ENCODE measurements at places on chromosomes 1 and 21. TPM values are rescaled to one million over a fixed set of nuclear protein-coding genes. Genes with fewer than 3 reads are reported as not detected.

Gene NR5A2
- not detected for polyA plus RNA-seq

Gene FCGR2B
- polyA plus RNA-seq, result not detected

Gene KCTD3
- 17.1 TPM for polyA plus RNA-seq

Gene CNTN2
- polyA plus RNA-seq, result not detected

Gene KCNQ4
- 0.03 TPM for polyA plus RNA-seq

Gene CLEC20A
- polyA plus RNA-seq, result not detected

Gene ZC3H11A
- 32.6 TPM for polyA plus RNA-seq

Gene C1orf87
- polyA plus RNA-seq, result not detected

Gene SPRR5
- polyA plus RNA-seq, result 0.22 TPM

Gene C1orf210
- polyA plus RNA-seq, result 5.2 TPM

Gene LPAR3
- polyA plus RNA-seq, result 12.8 TPM

Data from foreskin keratinocyte (primary cell).